Cardiac septum (tissue), 1 donor: ENCODE measurements at places on chromosomes 6 and 20. TPM values are rescaled to one million over a fixed set of nuclear protein-coding genes. Genes with fewer than 3 reads are reported as not detected.

DNA sequence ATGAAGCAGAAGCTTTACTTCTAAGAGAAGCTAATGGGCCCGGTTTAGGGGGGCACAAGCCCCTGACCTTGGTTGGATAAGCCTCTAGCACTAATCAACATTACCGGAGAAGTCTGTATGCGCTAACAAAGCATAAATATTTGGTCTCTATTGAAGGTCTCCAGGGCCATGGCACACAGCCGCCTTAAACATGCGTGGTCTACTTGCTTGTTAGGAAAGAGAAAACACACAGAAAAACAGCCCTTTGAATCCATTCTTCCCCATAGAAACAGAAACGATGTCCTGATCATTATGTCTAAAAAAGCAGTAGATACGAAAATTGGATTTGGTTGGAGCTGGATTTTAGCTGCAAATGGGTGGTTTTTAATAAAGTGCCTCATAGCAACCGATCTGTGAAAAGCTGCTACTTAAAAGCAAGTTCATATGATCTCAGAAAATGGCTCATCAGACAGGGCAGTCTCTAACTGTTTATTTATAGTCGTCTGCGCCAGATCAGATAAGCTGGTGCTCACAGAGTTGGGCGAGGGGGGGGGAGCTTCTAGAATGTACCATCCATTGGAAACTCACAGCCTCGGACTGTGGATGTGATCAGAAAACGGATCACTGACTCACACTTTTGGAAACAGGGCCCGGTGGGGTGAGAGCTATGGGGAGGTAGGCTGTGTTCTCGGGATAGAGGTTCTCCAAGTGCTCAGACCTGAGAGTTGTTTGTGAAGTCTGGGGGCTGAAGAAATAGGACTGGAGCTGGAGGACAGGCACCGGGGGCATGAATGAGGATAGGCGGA is 35.3 kb upstream of the APCDD1L start:
- DNase-seq = no peak

GRCh38 chr20:59438201-59438600 is 137.8 kb downstream of the EDN3 start:
- no peak for DNase-seq

- no peak for DNase-seq
These were observed 129.2 kb upstream of the ECI2 start for GRCh38 chr6:4264601-4265000.

DNA sequence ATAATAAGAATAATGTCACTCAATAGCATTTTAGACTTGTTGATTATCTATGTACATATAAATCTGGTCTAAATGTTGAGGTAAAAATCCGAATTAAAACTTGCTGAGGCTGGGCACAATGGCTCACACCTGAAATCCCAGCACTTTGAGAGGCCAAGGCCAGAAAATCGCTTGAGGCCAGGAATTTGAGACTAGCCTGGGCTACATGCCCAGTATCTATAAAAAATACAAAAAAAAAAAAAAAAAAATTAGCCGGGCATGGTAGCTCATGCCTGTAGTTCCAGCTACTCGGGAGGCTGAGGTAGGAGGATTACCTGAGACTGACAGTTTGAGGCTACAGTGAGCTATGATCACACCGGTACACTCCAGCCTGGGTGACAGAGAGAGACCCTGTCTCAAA is 34.2 kb upstream of the SUPT3H start:
- no peak for DNase-seq

DNA sequence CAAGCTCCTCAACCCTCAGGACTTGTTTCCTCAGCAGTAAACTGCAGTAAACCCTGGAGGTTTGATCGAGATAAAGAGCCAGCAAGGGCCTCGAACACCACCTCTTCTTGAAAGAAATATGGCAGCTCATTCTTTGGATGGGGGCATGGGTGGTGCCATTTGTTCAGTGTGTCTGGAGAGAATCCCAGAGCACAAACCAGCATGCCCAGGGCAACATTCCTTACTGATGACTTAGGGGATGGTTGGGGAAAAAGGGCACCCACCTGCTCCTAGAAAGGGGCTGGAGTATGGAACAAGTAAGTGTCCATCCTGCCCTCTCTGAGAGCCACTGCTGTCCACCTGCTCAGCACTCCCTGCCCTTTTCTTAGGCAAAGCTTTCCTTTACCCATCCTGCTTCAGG is 31.3 kb upstream of the ZFAND3 start:
- no peak for DNase-seq

- DNase-seq = peak; percentile 83
These were observed 87.7 kb downstream of the TMEM242 start for GRCh38 chr6:157235600-157236039.

DNA sequence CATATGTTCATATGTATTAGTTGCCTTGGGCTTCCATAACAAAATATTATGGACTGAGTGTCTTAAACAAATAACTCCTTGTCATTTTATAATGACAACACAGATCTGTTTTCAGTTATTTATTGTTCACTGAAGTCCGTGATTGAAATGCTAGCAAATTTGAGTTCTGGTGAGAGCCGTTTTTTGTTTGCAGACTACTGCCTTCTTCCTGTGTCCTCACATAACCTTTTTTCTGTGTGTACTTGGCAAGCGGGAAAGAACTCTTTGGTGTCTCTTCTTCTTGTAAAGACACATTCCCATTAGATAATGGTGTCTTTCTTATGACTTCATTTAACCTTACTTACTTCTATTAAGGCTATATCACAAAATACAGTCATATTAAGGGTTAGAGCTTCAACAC is 482.9 kb upstream of the EYS start:
- DNase-seq = no peak

GPR63 gene
- 1.8 TPM for total RNA-seq

KIF25 gene
- total RNA-seq = 0.24 TPM

F13A1 gene
- 50.9 TPM for total RNA-seq
